Gastroesophageal sphincter (tissue), 4 donors: ENCODE measurements at places on chromosomes 2 and 18.
A peak's percentile ranks its signal among the peaks of the same experiment; 100 is the strongest.

- H3K27me3 ChIP-seq, result no peaks in the 10 kb centered on the region
- H3K27ac ChIP-seq, result no peak overlapping the region
- no peak for ATAC-seq
- H3K4me1 ChIP-seq, result no peaks in the 10 kb centered on the region
- no peak overlapping the region for H3K4me3 ChIP-seq
- no peaks in the 10 kb centered on the region for H3K36me3 ChIP-seq
Observed at GRCh38 chr2:40824278-40824677, 372.4 kb upstream of the SLC8A1 start.

DNA sequence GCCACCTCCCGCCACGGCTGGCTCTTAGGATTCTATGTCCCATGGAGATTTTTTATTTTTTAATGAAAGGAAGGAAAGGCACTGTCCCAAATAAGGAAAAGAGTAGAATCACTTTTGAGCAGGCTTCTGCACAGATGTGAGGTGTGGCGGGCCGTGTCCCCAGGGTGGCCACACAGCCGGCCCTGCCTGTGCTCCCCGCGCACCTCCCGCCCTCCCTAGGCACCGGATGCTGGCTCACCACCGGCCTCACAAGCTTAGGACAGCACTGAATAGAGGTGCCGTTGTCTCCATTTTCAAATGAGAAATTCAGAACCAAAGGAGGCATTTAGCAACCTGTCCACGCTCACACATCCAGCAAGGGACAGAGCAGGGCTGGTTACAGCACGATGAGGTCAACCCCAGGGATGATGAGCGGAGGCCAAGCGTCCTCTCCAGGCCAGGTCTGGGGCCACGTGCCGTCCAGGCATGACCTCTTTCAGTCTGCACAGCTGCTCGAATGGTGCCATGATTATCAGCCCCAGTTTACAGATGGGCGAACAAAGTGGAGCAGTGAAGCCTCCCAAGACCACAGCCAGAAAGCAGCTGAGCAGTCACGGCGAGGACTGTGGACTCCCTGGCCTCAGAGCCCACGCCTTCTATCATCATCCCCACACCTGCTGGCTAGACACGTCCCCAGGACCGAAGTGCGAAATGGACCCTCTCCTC is 20.7 kb upstream of the TEX51 start:
- H3K27me3 ChIP-seq, result no peaks in the 10 kb centered on the region
- no peak overlapping the region for H3K27ac ChIP-seq
- no peaks in the 10 kb centered on the region for H3K36me3 ChIP-seq
- no peaks in the 10 kb centered on the region for H3K4me1 ChIP-seq
- H3K4me3 ChIP-seq, result no peak overlapping the region

- H3K4me3 ChIP-seq, result no peak overlapping the region
- no peaks in the 10 kb centered on the region for H3K36me3 ChIP-seq
- peaks cover 40% of the 10 kb centered on the region for H3K27me3 ChIP-seq
- no peak overlapping the region for H3K27ac ChIP-seq
- H3K4me1 ChIP-seq, result peaks cover 17% of the 10 kb centered on the region
Observed at GRCh38 chr2:72134408-72134996, 13.2 kb downstream of the CYP26B1 start.

- no peaks in the 10 kb centered on the region for H3K36me3 ChIP-seq
- no peak overlapping the region for H3K4me3 ChIP-seq
- peaks cover 6% of the 10 kb centered on the region for H3K4me1 ChIP-seq
- no peaks in the 10 kb centered on the region for H3K27me3 ChIP-seq
- ATAC-seq, result no peak
Observed at GRCh38 chr2:55961318-55961911, 37.8 kb upstream of the EFEMP1 start.

DNA sequence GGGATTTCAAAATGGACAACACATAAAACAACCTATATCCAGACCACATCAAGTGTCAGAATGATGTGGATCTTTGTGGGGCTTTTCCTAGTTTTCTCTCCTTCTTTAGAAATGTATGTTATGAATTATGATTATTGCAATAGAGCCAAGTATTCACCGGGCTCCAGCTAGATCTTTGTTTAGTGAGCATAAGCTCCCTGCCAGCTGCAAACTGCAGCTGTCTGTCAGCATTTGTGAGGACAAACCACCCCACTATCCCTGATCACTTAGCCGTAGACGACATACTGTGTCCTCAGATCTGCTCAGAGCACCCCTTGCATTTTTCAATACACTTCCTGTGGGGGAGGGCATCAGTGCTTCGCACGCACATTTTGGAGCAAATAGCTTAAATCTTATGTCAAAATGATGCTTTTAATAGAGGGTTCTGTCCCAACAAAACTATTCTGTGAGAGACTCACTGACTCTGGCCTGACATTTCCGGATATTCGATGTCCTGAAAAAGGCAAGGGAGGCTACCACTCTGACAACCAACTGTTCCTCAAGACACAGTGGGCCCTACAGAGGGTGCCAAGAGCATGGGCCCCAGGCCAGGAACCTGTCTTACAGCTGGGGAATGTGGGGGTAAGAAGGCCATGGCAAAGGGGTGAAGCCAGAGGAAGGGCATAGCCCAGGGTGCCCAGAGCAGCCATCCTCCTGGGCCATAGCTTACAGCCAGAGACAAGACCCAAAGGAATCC is 346.0 kb downstream of the ARHGAP15 start:
- peaks cover 33% of the 10 kb centered on the region for H3K4me1 ChIP-seq
- peak; percentile 39 for ATAC-seq
- no peaks in the 10 kb centered on the region for H3K36me3 ChIP-seq
- no peaks in the 10 kb centered on the region for H3K27me3 ChIP-seq
- no peak overlapping the region for H3K4me3 ChIP-seq

DNA sequence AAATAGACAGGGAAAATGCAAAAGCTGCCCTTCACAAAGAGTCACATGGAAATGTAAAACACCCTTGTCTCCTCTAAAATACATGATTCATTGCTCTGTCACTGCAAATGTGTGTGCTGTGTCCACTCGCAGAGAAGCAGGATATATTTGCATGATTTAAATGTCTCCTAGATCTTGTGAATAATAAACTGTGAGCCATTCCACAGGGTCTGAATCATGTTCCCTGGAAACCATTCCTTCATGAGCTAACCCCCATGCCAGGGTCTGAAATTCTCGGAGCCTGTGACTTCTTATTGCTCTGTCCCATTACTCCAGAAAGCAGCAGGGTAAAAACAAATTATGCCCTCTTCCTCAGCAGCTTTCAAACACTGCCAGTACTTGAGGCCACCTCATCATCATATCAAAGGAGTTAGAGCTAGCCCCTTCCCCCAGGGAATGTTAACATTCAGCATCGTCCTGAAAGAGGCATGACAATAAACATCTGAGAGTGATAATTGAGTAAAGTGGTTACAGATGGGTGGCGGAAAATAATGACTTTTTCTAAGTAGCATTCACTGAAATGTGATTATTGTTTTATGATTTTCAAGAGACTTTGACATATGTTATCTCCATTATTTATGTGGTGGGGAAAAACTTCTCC is 11.7 kb upstream of the CNGA3 start:
- no peak overlapping the region for H3K27ac ChIP-seq
- no peak overlapping the region for H3K4me3 ChIP-seq
- no peaks in the 10 kb centered on the region for H3K27me3 ChIP-seq
- no peaks in the 10 kb centered on the region for H3K36me3 ChIP-seq

GRCh38 chr18:42064109-42064508 is 109.1 kb downstream of the PIK3C3 start:
- H3K27ac ChIP-seq, result no peak overlapping the region
- H3K4me1 ChIP-seq, result no peaks in the 10 kb centered on the region
- no peaks in the 10 kb centered on the region for H3K27me3 ChIP-seq
- H3K4me3 ChIP-seq, result no peak overlapping the region
- H3K36me3 ChIP-seq, result no peaks in the 10 kb centered on the region

- ATAC-seq, result no peak
- no peak overlapping the region for H3K4me3 ChIP-seq
Observed at GRCh38 chr2:12910431-12910830, 193.7 kb downstream of the TRIB2 start.

DNA sequence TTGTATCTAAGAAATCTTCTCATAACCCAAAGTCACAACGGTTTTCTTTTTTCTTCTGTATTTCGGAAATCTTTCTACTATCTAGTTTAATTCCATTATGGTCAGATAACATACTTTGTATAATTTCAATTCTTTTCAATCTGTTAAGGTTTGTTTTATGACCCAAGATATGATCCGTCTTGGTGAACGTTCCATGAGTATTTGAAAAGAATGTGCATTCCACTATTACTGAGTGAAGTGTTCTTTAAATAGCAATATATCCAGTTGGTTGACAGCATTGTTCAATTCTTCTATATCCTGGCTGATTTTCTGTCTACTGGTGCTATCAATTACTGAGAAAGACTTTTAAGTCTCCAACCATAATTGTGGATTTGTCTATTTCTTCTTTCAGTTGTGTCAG is 414.5 kb downstream of the TNS1 start:
- H3K4me1 ChIP-seq, result no peaks in the 10 kb centered on the region
- ATAC-seq, result no peak
- no peak overlapping the region for H3K4me3 ChIP-seq

GRCh38 chr2:85753035-85753524 is 711 bp upstream of the ATOH8 start:
- peak overlapping the region; percentile 83 for H3K4me3 ChIP-seq
- H3K27ac ChIP-seq, result peak overlapping the region; percentile 10
- no peaks in the 10 kb centered on the region for H3K27me3 ChIP-seq
- H3K4me1 ChIP-seq, result no peaks in the 10 kb centered on the region
- H3K36me3 ChIP-seq, result peaks cover 3% of the 10 kb centered on the region
- ATAC-seq, result no peak

DNA sequence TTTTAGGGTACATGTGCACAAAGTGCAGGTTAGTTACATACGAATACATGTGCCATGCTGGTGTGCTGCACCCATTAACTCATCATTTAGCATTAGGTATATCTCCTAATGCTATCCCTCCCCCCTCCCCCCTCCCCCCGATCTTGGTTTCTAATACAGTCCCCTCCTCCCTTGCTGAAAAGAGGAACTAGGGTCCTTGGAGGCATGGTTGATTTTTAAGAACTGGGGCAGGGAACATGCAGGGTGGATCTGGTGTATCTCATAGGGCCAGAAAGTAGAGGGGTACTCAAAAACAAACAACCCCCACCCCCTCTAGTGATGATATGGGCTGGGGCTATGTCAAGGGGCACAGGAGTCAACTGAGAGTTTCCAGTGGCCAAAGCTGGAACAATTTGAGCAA is 153.4 kb downstream of the UBR3 start:
- ATAC-seq, result no peak
- no peaks in the 10 kb centered on the region for H3K27me3 ChIP-seq
- H3K36me3 ChIP-seq, result peaks cover 21% of the 10 kb centered on the region
- no peak overlapping the region for H3K27ac ChIP-seq
- no peak overlapping the region for H3K4me3 ChIP-seq
- H3K4me1 ChIP-seq, result no peaks in the 10 kb centered on the region

DNA sequence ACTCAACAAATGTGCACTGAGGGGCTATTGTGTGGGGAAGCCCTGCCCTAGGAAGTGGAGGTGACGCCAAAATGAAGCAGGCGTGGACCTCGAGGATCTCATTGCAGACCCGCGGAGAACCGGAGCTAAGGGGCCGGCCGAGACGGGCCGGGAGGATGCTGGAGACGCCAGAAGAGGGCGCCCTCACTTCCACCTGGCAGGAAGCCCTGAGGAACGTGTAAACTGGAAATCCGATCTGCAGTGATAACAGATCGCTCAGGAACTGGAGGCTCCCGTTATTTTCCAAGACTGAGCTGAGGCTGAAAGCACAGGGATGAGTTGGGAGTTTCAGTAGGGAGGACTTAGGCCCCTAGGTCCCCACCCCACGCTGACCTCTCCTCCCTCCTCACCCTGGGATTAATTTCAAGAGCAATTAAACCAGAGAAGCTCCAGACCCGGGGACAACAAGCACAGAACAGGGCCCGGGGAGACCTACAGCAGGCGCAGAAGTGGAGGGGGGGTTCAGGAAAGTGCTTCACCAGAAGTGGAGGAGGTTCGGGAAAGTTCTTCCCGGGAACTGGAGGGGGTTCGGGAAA is 7.7 kb upstream of the COL6A3 start:
- H3K27me3 ChIP-seq, result no peaks in the 10 kb centered on the region
- no peak overlapping the region for H3K4me3 ChIP-seq
- ATAC-seq, result peak; percentile 93
- peak overlapping the region; percentile 75 for H3K27ac ChIP-seq

GRCh38 chr2:206853915-206854314 is 85.4 kb upstream of the CPO start:
- no peak overlapping the region for H3K27ac ChIP-seq
- ATAC-seq, result no peak
- no peak overlapping the region for H3K4me3 ChIP-seq
- H3K27me3 ChIP-seq, result no peaks in the 10 kb centered on the region
- H3K36me3 ChIP-seq, result no peaks in the 10 kb centered on the region
- peaks cover 3% of the 10 kb centered on the region for H3K4me1 ChIP-seq

DNA sequence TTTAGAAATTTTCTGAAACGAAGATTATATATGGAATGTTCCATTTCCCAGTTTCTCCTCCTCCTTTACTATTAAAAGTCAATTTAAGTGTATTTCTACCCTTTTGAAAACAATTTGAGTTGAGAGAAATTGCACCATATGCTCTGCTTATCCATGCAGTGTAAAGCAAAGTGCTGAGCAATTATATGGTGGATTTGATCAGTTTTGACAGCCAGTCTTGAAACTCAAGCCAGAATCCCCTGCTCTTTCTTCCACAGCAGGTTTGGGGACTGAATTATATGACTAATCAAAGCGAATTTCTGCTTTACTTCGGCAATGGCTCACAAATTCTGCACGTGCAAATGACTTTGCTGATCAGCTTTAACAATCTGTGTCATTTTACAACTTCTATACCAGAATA is 1183.6 kb downstream of the LRP1B start:
- H3K27ac ChIP-seq, result no peak overlapping the region
- no peaks in the 10 kb centered on the region for H3K36me3 ChIP-seq
- no peaks in the 10 kb centered on the region for H3K27me3 ChIP-seq
- H3K4me1 ChIP-seq, result no peaks in the 10 kb centered on the region
- no peak overlapping the region for H3K4me3 ChIP-seq

- no peak overlapping the region for H3K4me3 ChIP-seq
- no peak for ATAC-seq
- no peaks in the 10 kb centered on the region for H3K36me3 ChIP-seq
- H3K27me3 ChIP-seq, result peaks cover 29% of the 10 kb centered on the region
Observed at GRCh38 chr2:130776550-130776949, 21.2 kb downstream of the AMER3 start.

- H3K27ac ChIP-seq, result no peak overlapping the region
- H3K4me3 ChIP-seq, result no peak overlapping the region
- H3K4me1 ChIP-seq, result no peaks in the 10 kb centered on the region
- no peaks in the 10 kb centered on the region for H3K36me3 ChIP-seq
Observed at GRCh38 chr2:211347328-211347727, 790.9 kb downstream of the CPS1 start.

DNA sequence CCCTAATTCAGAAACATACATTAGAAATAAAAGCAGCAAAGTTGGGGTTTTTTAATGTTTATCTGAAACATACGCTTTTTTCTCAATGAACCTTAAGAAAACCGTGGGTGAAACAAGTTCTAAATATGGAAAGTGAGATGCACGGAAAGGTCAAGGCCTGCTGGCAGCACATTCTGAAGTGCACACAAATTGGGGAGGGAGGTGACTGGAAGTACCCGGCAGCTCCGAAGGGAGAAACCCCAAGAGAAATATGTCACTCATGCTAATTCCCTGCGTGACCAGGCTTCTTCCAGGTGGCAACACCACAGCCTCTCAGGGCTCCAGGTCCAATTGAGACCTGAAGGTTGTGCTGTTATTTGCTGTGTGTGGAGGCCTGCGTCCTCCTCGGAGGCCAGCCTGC is 45.5 kb downstream of the EIPR1 start:
- H3K4me3 ChIP-seq, result no peak overlapping the region
- H3K4me1 ChIP-seq, result peaks cover 7% of the 10 kb centered on the region
- peaks cover 42% of the 10 kb centered on the region for H3K36me3 ChIP-seq
- H3K27ac ChIP-seq, result no peak overlapping the region
